ENCODE measurements at places on chromosomes 3 and 15.

DNA sequence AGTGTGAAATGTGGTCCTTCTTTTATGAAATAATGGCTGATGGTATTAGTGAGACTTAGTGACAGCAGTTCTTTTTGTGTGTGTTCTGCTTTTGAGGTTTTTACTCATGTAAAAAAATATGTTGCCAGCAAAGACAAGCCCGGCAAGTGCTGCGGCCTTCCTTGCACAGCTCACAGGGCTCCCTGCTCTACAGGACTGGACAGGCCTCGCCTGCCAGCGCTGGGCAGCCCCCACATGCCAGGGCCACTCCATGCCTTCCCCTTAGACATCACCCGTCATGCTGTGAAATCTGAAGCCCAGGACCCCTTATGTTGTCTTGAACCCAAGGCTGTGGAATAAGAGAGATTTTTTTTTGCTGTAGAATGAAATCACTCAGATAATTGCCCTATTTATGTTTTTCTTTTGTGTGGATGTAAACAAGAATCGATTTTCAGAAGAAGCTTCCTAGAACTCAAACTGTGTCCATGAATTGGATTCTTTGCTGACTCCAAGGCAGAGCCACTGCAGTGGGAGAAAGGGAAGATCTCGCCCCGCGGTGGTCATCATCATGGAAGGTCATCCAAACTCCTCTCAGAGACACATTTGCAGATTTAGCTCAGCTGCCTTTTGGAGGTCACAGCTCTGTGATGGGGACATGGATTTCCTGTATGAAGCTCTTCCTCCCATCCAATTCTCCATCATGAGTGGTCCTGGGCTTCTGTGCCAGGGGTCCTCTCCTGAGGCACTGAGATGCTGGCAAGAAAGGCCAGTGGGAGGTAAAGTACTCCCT is 150.8 kb downstream of the ATP10A start:
- no peak for DNase-seq

GRCh38 chr3:125643172-125643571 is 47.9 kb upstream of the OSBPL11 start:
- no peak for DNase-seq

- no peak for DNase-seq
Observed at GRCh38 chr3:55205990-55206389, 278.1 kb upstream of the LRTM1 start.

DNA sequence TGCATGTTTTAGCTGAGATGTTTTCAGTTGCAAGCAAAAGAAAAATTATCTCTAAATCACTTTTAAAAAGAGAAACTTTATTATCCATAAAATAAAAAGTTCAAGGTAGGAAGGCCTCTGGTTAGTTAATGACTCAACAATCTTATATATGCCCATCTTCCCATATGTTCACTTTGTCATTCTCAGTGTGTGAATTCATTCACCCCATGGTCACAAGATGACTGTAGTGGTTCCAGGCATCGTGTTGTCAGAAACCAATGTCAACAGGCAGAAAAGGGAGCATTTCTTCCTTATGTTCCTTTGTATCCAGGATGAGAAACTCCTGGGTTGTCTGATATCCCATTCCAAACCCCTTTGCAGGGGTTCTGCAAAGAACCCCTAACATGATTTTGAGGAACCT is 119.9 kb upstream of the RAP2B start:
- no peak for DNase-seq

DNA sequence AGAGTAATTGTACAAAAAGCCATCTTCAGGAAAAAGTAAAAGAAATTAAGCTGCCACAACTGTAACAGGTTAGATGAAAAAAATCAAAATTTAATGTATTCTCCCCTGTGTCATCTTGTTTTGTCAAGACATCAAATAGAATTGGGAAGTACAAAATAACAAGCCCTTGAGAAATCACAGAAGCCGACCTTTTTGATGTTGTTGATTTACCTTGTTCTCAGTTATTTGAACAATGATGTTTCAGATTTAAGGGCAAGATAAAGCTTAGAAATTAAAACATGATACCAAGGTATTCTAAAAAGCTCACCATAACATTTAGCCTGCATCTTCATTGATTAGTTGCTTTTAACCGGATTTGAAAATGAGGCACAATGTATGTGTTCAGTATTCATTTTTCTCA is 523.0 kb downstream of the FOXP1 start:
- DNase-seq, result no peak

DNA sequence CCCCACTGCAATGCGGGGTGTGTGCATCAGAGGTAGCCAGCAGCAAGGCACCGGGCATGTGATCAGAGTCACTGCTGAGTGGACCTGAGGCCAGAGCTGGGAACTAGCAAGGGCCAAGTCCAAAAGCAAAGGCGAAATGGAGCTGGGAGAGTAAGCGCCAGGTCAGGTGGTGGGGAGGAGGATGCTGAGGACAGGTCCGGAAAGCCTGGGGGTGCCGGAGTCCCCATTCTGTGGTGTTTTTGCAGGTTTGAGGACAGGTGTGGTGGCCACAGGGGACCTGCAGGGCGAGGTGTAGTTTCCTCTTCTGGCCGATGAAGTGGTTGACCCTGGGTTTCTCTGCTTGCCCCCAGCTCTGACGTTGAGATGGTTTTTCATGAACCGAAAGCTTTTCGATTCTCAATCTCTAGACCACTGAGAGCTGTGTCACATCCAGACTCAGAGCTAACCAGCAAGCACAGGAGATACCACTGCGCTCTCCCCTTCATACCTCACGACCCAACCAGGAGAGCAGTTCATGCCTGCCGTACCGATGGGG is 35.0 kb upstream of the HES1 start:
- no peak for DNase-seq

DNA sequence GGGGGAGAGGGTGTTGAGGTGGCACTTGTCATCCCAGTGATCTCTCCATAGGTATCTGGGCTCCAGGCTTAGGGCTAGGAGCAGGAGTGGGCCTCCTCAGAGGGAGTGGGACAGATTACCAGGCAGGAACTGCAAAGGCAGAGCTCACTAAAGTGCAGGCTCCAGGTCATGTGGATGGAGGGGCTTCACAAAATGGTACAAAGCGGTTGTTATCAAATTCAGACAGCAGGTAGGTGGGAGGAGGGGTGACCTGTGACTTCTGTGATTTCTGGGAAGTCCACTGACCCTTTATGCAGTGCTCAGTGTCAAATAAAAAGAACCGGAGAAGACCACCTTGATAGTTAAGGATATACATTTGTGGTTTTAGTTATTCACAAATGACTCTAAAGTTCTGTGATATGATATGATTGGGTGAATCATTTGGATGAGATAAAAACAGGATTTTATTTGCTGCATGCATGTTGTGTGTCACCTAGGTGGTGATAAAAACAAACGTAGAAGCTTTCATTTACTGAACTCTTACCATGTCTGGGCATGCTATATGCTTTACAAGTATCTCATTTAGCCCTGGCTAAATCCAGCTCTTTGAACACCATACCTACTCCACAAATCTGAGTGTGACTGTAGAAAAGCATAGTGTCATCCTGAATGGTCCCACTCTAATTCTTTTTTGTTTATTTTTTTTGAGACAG is 20.2 kb downstream of the ST6GAL1 start:
- no peak for DNase-seq

GRCh38 chr3:106288781-106289180 is 420.0 kb upstream of the CBLB start:
- DNase-seq, result no peak

GRCh38 chr3:9600597-9600996 is 47.0 kb upstream of the LHFPL4 start:
- no peak for DNase-seq

DNA sequence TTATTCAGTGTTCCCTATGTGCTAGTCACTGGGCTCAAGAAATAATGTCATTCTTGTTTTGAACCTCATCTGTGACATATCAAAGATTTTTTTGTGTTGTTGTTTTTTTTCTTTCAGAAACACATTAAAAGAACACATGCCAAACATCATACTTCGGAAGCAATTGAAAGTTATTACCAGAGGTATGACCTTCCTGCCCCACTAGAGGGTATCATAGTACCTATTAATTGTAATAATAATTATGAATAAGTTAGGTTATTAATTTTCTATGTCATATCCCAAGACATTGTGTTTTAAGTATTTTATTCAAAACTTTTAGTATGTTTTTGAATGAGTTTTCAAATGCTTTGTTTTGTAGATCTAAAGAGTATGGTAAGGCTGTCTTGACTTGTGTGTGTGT is 65.7 kb downstream of the CDIN1 start:
- no peak for DNase-seq

DNA sequence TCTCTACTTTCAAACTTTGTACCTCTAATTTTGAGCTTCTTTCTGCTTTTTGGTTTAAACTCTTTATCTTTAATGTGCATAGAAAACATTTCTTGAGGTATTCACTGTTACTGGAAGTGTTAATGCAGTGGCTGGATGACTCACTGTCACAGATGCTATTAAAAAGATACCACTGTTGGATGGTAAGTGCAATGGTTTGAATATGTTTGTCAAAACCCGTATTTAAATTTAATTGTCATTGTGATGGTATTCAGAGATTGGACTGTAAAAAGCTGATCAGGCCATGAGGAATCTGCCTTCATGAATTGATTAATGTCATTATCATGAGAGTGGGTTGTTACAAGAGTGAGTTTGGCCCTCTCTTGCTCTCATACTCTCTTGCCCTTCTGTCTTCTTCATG is 70.6 kb downstream of the AP4E1 start:
- DNase-seq, result no peak

DNA sequence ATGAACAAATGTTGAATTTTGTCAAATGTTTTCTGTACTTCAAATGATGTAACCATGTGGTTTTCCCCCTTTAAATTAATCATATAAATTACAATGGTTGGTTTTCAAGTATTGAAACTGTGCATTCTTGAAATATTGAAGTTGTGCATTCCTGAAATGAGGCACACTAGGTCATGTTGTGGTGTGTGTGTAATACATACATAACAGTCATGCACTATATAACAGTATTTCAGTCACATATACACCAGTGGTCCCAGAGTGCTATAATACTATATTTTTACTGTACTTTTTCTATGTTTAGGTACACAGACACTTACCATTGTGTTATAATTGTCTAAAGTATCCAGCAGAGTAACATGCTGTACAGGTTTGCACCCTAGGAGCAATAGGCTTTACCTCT is 11.0 kb upstream of the IQCF5 start:
- no peak for DNase-seq

DNA sequence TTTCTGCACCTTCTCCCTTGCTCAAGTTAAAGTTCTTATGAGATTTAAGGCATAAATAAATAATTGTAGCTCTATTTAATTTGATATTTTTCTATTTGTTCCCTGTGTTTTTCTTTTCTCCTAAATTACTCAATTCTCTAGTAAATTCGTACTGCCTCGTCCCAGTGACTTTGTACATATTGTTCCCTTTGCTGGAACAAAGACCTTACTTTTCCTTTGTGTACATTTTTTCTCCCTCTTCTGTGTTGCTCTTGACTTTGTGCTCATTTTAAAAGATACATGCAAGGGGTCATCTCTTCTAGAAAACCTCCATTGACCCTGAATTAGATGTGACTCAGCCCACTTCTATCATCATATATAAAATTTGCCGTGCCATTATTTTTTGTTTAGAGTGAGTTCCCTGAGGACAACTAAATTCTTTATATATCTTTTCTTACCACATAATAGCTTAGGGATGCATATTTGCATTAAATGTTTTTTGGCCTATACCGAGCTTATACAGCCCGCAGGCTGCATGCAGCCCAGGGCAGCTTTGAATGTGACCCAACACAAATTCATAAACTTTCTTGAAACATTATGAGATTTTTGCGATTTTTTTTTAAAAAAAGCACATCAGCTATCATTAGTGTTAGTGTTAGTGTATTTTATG is 29.6 kb downstream of the PPP4R2 start:
- DNase-seq, result no peak

GRCh38 chr3:101391413-101391950 is 71.1 kb upstream of the IMPG2 start:
- DNase-seq, result no peak

- no peak for DNase-seq
Observed at GRCh38 chr15:32029862-32030781, at the start of gene CHRNA7. Gene CHRNA7, plus strand, starts transcription at chr15:32030515. Its CDS starts 80 bp downstream, at chr15:32030595.

GRCh38 chr3:37050282-37050681 is 57.0 kb downstream of the MLH1 start:
- no peak for DNase-seq

DNA sequence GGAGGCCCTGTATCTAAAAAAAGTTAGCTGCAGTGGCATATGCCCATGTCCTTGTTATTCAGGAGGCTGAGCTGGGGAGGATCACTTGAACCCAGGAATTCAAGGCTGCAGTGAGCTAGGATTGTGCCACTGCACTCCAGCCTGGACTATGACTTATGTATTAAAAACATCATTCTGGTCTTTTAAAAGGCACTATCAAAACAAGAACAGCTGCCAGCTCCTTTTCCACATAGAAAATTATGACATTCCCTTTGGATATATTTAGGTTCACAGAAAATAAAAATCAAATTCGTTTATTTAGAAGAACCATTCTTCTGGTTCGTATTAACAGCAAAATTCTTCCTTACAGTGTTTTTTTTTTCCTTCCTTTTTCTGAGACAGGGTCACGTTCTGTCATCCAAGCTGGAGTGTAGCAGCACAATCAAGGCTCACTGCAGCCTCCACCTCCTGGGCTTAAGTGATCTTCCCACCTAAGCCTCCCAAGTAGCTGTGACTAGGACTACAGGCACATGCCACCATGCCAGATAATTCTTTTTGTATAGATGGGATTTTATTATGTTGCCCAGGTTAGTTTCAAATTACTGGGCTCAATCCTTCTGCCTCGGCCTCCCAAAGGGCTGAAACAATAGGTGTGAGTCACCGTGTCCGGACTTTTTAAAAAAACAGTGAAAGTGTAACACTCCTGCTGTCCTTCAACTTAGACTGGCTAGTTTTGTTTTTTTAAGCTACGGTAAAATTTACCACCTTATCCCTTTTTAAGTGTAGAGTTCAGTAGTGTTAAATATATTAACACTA is 13.9 kb downstream of the ICE2 start:
- no peak for DNase-seq
